Naive thymus-derived CD4-positive, alpha-beta T cell (primary cell): ENCODE measurements at places on chromosomes 2 and 18.

- no peaks in the 10 kb centered on the region for H3K36me3 ChIP-seq
- no peaks in the 10 kb centered on the region for H3K4me1 ChIP-seq
- no peak overlapping the region for H3K27ac ChIP-seq
- no peak overlapping the region for H3K4me3 ChIP-seq
- no peaks in the 10 kb centered on the region for H3K27me3 ChIP-seq
These were observed 175.6 kb downstream of the SUCLG1 start for GRCh38 chr2:84283506-84283905.

DNA sequence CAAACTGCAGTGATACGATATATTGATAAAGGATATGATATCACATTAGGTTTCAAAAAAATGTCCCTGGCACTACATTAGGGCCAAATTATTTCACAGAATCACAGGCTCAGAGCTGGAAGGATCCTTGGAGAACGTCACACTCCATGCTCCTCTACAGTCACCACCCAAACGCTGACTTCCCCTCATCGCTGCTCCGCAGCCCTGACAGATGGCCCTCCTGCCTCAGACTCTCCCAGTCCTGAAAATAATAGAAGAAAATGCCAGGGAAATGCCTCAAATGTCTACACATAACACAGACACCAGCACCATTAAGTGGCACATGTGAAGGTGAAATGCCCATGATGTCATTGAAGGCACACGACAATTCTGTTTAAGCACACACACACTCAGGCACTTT, 72.0 kb downstream of the ZNF521 start:
- H3K36me3 ChIP-seq: no peaks in the 10 kb centered on the region
- no peak overlapping the region for H3K4me3 ChIP-seq
- H3K27me3 ChIP-seq: no peaks in the 10 kb centered on the region

DNA sequence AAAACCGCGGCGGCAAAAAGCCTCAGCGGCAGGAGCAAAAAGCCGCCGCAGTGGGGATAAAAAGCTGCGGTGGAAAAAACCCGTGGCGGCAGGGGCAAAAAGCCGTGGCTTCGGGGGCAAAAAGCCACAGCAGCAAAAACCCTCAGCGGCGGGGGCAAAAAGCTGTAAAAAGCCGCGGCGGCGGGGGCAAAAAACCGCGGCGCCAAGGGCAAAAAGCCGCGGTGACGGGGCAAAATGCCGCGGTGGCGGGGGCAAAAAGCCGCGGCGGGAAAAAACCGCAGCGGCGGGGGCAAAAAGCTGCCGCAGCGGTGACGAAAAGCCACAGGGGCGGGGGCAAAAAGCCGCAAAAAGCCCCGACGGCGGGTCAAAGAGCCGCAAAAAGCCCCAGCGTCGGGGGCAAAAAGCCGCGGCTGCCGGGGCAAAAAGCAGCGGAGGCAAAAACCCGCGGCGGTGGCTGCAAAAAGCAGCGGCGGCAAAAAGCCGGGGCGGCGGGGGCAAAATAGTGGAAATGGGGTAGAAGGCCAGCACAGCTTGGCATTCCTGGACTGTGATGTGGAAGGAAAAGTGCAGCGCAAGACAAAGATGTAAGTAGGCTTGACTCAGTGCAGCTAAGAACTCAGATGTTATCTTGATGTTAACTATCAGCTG, 151.8 kb downstream of the ANKRD30BL start:
- no peak for DNase-seq
- no peak overlapping the region for H3K27ac ChIP-seq
- H3K36me3 ChIP-seq: no peaks in the 10 kb centered on the region

DNA sequence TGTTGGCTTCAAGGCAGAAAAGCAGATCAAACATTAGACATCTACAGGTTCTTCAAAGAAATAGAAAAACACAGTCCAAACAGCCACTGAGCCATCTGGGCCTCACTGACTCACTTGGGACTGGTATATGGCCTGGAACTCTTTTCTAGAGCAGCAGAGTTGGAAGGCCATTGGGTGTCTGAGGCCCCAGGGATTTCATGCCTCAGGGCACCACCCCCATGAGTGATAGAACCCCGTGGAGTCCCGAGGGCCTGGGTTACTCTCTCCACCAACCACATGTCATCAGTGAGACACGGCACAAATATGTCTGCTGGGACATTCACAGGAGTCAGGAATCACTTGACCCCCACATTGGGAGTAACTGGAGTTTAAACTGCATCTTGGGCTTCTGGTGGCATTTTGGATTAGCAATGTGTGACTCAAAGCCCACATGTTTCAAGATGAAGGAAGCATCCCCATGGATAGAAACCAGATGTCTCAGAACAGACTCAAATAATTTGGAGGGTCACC, 44.0 kb downstream of the CAPN13 start:
- no peaks in the 10 kb centered on the region for H3K36me3 ChIP-seq
- no peak overlapping the region for H3K4me3 ChIP-seq
- no peak for DNase-seq
- no peaks in the 10 kb centered on the region for H3K27me3 ChIP-seq

DNA sequence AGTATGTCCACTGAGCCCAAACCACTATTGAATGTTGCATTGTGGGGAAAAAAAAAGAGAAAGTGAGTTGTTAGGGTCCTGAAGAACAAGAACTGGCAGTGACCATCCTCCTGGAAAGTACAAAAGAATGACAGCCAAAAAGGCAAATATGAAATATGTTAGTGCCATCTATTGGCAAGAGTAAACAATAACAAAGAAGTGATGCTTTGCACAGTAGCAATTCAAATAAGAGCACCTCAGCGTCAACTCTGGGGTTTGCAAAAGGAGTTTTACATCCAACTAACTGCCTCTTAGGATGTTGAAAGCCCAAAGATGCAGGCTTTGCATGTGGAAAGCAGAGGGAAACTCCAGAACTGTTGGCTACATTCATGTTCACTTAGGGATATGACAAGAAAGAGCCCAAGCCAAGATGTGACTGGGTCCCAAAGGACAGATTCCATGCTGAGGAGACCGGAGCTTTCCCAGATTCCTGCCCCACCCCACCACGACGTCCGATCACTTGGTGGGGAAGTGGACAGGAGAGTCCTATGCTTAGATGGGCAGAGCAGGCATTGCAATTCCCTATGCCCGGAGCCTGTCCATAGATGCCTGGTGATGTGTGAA, 15.6 kb downstream of the TRABD2A start:
- DNase-seq: peak; percentile 65
- H3K27me3 ChIP-seq: no peaks in the 10 kb centered on the region
- peaks cover 6% of the 10 kb centered on the region for H3K36me3 ChIP-seq
- H3K4me3 ChIP-seq: no peak overlapping the region

DNA sequence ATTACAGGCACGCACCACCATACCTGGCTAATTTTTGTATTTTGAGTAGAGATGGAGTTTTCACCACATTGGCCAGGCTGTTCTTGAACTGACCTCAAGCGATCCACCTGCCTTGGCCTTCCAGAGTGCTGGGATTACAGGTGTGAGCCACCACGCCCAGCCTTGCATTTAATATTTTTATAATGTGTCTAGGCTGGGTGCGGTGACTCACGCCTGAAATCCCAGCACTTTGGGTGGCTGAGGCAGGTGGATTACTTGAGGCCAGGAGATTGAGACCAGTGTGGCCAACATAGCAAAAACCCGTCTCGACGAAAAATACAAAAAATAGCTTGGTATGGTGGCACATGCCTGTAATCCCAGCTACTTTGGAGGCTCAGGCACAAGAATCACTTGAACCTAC, 3.2 kb downstream of the RPL37A start:
- no peaks in the 10 kb centered on the region for H3K27me3 ChIP-seq
- peaks cover 49% of the 10 kb centered on the region for H3K36me3 ChIP-seq
- H3K27ac ChIP-seq: no peak overlapping the region
- DNase-seq: no peak
- H3K4me1 ChIP-seq: peaks cover 24% of the 10 kb centered on the region
- no peak overlapping the region for H3K4me3 ChIP-seq

- H3K36me3 ChIP-seq: no peaks in the 10 kb centered on the region
- H3K27ac ChIP-seq: no peak overlapping the region
- H3K4me3 ChIP-seq: no peak overlapping the region
- no peaks in the 10 kb centered on the region for H3K4me1 ChIP-seq
These were observed 309.0 kb downstream of the CMPK2 start for GRCh38 chr2:6556755-6557154.

DNA sequence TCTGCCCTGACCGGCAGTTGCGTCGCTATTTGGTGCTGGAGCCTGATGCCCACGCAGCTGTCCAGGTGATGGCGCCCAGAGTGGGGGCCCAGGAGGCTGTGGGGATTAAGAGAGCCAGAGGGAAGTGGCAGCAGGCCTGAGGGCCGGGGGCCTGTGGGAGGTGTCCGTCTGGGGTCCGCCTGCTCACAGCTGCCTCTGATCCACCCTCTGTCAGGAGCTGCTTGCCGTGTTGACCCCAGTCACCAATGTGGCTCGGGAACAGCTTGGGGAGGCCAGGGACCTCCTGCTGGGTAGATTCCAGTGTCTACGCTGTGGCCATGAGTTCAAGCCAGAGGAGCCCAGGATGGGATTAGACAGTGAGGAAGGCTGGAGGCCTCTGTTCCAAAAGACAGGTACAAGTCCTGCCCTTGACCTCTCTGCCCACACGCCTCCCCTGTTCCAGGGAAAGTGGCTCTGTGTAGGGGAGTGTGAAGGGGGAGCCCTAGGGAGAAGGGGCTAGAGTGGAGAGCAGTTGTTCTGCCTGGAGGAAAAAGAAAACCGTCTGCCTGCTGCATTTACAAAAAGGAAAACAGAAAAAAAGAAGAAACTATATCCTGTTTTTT, 11.6 kb downstream of the STK11IP start:
- H3K27ac ChIP-seq: no peak overlapping the region
- no peaks in the 10 kb centered on the region for H3K27me3 ChIP-seq
- H3K36me3 ChIP-seq: peaks cover 77% of the 10 kb centered on the region
- no peak overlapping the region for H3K4me3 ChIP-seq

DNA sequence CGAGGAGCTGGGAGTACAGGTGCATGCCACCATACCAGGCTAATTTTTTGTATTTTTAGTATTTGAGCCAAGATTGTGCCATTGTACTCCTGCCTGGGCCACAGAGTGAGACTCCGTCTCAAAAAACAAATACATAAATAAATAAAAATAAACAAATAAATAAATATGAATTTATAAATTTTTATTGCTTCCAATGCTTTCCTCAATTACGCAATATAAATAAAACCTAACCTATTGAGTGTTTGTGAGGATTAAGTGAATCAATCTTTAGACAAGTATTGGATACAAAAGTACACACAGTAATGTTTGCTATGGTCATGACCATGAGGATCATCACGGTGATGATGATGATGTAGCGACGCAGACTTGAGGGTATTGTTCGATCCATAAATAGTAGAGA, 257.4 kb downstream of the ASXL3 start:
- no peak overlapping the region for H3K4me3 ChIP-seq
- H3K27me3 ChIP-seq: no peaks in the 10 kb centered on the region
- H3K4me1 ChIP-seq: no peaks in the 10 kb centered on the region
- no peak overlapping the region for H3K27ac ChIP-seq
- no peaks in the 10 kb centered on the region for H3K36me3 ChIP-seq
- DNase-seq: no peak

- no peak for DNase-seq
- H3K27me3 ChIP-seq: no peaks in the 10 kb centered on the region
- no peaks in the 10 kb centered on the region for H3K4me1 ChIP-seq
- no peaks in the 10 kb centered on the region for H3K36me3 ChIP-seq
These were observed 57.3 kb upstream of the SNTG2 start for GRCh38 chr2:893311-893710.

GRCh38 chr2:72222829-72223564, 75.3 kb upstream of the CYP26B1 start:
- no peaks in the 10 kb centered on the region for H3K4me1 ChIP-seq
- H3K27me3 ChIP-seq: peaks cover 3% of the 10 kb centered on the region
- no peaks in the 10 kb centered on the region for H3K36me3 ChIP-seq
- no peak overlapping the region for H3K27ac ChIP-seq

DNA sequence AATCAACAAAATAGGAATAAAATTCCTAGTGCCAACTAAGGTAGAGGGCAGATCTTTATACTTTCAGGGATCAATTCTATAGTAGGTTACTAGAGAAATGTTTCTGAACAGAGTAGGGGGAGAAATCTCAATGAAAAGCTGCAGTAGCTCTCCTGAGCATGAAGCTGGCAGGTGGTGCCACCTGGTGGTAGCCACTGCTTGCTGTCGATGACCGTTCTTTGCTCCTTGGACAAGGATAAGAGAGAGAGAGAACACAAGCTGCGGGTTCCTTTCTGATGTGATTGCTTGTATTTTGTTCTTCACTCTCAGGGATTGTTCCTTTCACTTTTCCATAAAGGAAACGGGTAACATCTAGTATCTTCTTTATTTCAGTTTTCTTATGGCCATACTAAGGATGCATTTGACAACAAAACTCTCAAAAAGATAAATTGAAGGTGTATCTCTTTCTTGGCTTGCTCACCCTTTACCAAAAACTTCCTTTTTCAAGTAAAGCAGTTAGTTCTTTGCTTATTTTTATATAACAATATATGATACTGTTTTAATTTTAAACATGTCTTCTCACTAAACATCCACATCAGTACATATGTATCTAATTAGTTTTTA, 18.6 kb upstream of the MRPL19 start:
- no peak overlapping the region for H3K27ac ChIP-seq
- no peaks in the 10 kb centered on the region for H3K36me3 ChIP-seq
- peak; percentile 32 for DNase-seq

- H3K27me3 ChIP-seq: no peaks in the 10 kb centered on the region
- DNase-seq: no peak
- no peak overlapping the region for H3K4me3 ChIP-seq
These were observed 5.3 kb upstream of the NPPC start for GRCh38 chr2:231931481-231931915.
